ENCODE measurements at places on chromosomes 3 and 15. TPM values are rescaled to one million over a fixed set of nuclear protein-coding genes. Genes with fewer than 3 reads are reported as not detected.

C2CD4A gene
- total RNA-seq: 0.11 TPM

- peaks cover 30% of the 10 kb centered on the region for H3K4me1 ChIP-seq
- H3K27me3 ChIP-seq: no peaks in the 10 kb centered on the region
- H3K36me3 ChIP-seq: peaks cover 14% of the 10 kb centered on the region
Observed at GRCh38 chr15:82263350-82263749, 732 bp downstream of the SAXO2 start.

SCN11A gene
- total RNA-seq: not detected

DNA sequence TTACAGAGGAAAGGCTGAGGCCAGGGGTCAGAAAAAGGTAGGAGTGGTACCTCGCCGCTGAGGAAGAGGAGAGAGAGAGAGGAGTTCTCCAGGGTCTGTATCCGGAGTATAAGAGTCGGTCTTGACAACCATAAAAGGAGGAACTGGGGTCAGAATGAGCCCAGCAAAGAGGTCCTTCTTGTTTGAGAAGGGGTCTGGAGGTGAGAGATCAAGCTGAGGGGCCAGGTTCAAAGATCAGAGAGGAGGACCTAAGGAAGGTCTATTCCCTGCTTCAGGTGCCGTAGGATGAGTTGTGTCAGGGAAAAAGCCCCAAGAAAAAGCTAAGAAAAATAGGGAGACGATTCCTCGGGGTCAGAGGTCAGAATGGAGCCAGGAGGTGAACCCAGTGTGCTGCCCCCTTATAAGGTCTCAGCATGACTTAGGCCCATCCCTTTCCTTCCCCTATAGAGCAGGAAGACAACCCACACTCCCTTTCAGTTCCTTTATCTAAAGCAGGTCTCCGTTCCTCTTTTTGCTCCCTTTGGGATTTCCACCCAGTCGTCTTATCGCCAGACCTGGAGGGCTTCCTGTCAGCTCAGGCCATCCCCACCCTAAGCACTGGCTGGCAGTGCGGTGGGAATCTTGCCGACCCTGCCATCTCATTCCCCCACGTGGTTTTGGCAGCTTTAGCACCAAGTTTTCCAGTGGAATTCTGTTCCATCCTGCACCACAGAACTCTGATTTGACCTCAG lies 651 bp downstream of the MTMR14 start:
- peak overlapping the region; percentile 92 for H3K4me3 ChIP-seq
- H3K36me3 ChIP-seq: peaks cover 6% of the 10 kb centered on the region
- no peaks in the 10 kb centered on the region for H3K27me3 ChIP-seq
- H3K4me1 ChIP-seq: peaks cover 8% of the 10 kb centered on the region
- no peak for DNase-seq

DNA sequence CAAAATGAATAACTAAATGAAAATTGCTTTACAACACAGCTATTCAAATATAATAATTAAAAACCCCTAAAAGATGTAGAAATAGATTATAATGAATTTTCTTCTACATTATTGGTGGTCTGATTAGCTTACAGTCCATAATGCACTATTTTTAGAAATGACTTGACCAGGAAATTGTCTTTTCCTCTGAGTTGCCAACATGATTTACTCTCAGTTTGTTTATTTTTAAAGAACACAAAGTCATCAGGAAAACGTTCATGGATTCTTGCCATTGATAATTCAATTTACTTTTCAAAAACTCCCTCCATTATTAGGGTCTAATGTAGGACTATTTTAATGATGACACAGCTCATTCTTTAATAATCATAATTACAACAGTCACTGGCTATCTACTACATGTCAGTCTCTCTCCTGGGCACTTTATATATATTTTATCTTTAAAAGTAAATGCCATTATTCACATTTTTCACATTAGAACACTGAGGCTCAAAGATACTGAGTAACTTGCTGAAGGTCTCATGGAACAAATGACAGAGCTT lies 1.1 kb downstream of the TM4SF18 start:
- no peak overlapping the region for H3K27ac ChIP-seq
- no peaks in the 10 kb centered on the region for H3K36me3 ChIP-seq
- H3K4me1 ChIP-seq: peaks cover 41% of the 10 kb centered on the region
- DNase-seq: no peak
- H3K27me3 ChIP-seq: no peaks in the 10 kb centered on the region
- no peak overlapping the region for H3K4me3 ChIP-seq

- no peak overlapping the region for H3K27ac ChIP-seq
- no peak overlapping the region for H3K4me3 ChIP-seq
- H3K36me3 ChIP-seq: no peaks in the 10 kb centered on the region
- H3K27me3 ChIP-seq: no peaks in the 10 kb centered on the region
- no peak for DNase-seq
- H3K4me1 ChIP-seq: 0 out of 2 replicates have a peak, but pooled peaks cover 14% of the 10 kb centered on the region
Observed at GRCh38 chr15:48147358-48147757, 26.6 kb downstream of the SLC24A5 start.

GRCh38 chr3:57827757-57828156 lies 71.6 kb downstream of the SLMAP start:
- H3K27ac ChIP-seq: no peak overlapping the region
- H3K4me3 ChIP-seq: no peak overlapping the region
- no peak for DNase-seq
- H3K36me3 ChIP-seq: peaks cover 16% of the 10 kb centered on the region
- H3K27me3 ChIP-seq: no peaks in the 10 kb centered on the region

GRCh38 chr3:39185959-39186691 lies 6.3 kb downstream of the XIRP1 start:
- H3K27me3 ChIP-seq: no peaks in the 10 kb centered on the region
- H3K4me1 ChIP-seq: peaks cover 3% of the 10 kb centered on the region
- no peak overlapping the region for H3K27ac ChIP-seq
- no peaks in the 10 kb centered on the region for H3K36me3 ChIP-seq

PRR20G gene
- total RNA-seq: not detected

DNA sequence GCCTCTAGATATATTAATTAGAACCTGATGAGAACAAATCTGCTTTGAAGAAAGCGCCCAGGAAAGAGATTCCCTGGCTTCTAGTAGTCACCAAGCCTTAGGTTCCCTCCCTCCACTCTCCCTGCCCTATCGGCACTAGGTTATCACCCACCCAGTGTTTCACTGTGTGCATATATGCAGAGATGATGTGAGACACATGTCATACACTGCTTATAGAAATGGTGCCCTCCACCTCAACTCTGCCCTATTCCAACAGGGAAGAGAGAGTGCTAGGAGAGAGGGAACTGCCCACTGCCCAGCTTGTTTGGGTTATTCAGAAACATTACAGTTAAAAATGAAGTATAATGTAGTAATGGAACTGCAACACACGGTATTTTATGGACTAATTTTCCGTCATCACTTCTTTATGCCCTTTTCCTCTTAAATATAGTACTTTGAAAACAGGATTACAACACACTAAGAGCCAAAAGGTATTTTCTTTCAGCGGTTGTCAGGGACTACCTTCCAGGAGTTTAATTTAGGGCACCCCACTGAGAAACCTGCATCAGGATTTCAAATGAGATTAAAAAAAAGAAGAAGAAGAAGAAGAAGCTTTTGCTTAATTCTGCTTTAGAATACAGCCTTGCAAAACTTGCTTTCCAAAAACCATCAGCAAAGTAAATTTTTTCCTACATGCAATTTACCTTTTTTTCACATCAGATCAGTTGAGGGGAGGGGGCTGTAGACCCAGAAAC lies 55.3 kb downstream of the MEIS2 start:
- H3K27me3 ChIP-seq: no peaks in the 10 kb centered on the region
- H3K36me3 ChIP-seq: no peaks in the 10 kb centered on the region
- 0 out of 2 replicates have a peak, but pooled peaks cover 6% of the 10 kb centered on the region for H3K4me1 ChIP-seq
- H3K27ac ChIP-seq: no peak overlapping the region
- no peak overlapping the region for H3K4me3 ChIP-seq

MRPS11 gene
- total RNA-seq: 92.7 TPM

FBXO40 gene
- not detected for total RNA-seq

DNA sequence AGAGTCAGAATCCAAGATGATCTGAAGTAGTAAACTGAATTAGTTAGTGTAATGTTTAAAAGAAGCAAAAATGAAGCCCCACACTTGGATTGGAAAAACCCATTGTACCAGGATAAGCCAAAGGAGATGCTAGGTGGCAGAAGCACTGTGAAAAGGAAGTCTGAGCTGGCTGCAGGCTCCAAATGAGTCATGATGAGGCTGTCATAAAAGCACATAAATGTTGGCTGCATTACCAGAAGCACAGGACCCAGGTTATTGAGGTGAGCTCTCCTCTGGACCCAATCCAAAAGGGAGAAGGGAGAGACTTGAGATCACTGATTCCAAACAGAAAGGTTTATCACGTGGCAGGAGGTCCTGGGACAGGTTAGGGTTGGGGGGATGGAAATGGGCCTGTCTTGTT lies 3.2 kb upstream of the ACAN start:
- peak; percentile 86 for DNase-seq
- H3K27ac ChIP-seq: no peak overlapping the region
- H3K36me3 ChIP-seq: no peaks in the 10 kb centered on the region

MINDY2 gene
- 9.3 TPM for total RNA-seq

DNA sequence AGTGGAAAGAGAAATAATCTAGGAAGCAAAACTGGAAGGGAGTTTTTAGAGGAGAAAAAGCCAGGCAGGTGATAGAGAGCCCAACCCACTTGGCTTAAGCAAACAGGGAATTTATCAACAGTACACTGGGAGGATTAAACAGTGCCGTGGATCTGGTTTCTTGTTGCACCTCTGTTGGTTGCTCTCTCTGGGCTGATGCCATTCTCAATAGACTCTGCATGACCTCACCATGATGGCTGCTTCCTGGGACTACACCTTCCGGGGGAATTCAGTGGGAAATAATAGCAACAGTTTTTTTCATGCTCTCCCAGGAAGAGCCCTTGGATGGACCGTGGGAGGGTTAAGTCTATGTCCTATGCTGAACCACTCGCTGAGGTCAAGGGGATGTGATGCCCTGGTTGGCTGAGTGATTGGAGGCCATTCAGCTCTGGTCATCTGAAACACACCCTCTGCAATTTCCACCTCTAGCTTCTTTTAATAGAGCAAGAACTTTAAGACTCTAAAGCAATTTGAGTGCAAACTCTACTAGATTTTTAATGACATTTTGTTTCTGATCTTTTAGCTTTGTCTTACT lies 74.2 kb downstream of the EPHB1 start:
- no peak overlapping the region for H3K4me3 ChIP-seq
- no peaks in the 10 kb centered on the region for H3K36me3 ChIP-seq
- no peak for DNase-seq
- no peaks in the 10 kb centered on the region for H3K27me3 ChIP-seq
- no peak overlapping the region for H3K27ac ChIP-seq

DNA sequence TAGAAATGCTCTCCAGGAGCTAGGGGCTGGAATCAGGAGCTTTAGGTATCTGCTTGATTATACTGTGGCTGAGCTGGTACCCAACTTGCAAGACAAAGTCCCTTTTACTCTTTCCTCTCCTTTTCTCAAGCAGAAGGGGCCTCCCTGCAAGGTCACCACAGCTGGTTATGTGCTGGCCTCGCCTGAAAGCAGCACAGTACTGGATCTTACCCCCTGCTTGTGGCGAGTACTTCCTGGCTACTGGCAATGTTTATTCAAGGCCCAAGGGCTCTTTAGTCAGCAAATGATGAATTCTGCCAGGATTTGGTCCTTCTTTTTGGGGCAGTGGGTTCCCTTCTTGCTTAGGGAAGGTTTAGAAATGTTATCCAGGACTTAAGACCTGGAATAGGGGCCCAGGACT lies 234.6 kb downstream of the RAP2B start:
- H3K27ac ChIP-seq: no peak overlapping the region
- H3K4me1 ChIP-seq: no peaks in the 10 kb centered on the region
- no peak for DNase-seq
- H3K4me3 ChIP-seq: no peak overlapping the region
- H3K27me3 ChIP-seq: no peaks in the 10 kb centered on the region
- H3K36me3 ChIP-seq: no peaks in the 10 kb centered on the region

DNA sequence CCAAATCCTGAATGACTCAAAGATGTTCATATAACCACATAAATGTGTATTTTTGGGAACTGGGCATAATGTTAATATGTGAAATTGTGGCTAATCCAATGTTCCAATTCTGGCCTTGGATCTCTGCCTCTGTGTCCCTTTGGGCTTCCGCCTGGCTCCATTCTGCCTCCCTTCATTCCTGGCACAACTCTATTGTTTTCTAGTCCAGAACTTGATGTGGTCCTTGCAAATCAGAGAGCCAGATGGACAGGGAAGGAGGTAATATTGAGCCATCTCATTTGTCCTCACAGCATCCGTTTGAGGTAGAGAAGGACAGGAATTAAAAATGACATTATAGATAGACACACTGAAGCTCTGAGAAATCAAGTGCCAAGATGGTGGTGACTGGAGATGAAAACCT lies 355.7 kb upstream of the TBL1XR1 start:
- H3K27me3 ChIP-seq: no peaks in the 10 kb centered on the region
- H3K4me1 ChIP-seq: peaks cover 9% of the 10 kb centered on the region
- no peak overlapping the region for H3K4me3 ChIP-seq
- H3K27ac ChIP-seq: no peak overlapping the region
- H3K36me3 ChIP-seq: no peaks in the 10 kb centered on the region

GRCh38 chr15:85381850-85382751 lies 1.7 kb downstream of the AKAP13 start:
- H3K4me1 ChIP-seq: peaks cover 24% of the 10 kb centered on the region
- no peak overlapping the region for H3K27ac ChIP-seq
- peak; percentile 28 for DNase-seq
- no peaks in the 10 kb centered on the region for H3K27me3 ChIP-seq
- H3K4me3 ChIP-seq: peak overlapping the region; percentile 78

Measured in PC-3 (cell line).